ENCODE measurements at places on chromosomes 16 and 17.

- no peak for DNase-seq
These were observed 520.8 kb downstream of the GRIN2A start for GRCh38 chr16:9661336-9662017.

DNA sequence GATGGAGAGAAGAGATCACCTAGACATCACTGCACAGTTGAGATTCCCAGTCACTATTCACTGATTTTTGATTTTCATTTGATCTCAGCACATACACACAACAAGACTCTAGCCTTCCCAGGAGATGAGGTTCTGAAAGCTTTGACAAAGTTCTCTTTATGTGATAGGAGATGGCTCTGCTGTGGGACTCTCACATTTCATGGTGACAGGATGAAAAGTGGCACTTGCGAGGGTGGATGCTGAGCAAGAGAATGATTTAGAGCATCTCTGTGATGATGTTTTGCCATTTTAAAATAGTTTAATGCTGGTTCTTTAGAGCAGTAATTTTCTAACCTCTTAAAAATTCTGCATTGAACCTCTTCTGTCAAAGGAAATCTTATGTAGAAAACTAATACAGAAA is 113.3 kb upstream of the CA10 start:
- no peak for DNase-seq

GRCh38 chr17:16926571-16927451 is 45.1 kb downstream of the TNFRSF13B start:
- no peak for DNase-seq

- DNase-seq, result no peak
These were observed 107.0 kb upstream of the RPL38 start for GRCh38 chr17:74096456-74096855.

- DNase-seq, result no peak
These were observed 1.2 kb upstream of the METTL9 start for GRCh38 chr16:21598206-21598605.

All from GM12864 (cell line).